Stimulated activated CD8-positive, alpha-beta memory T cell treated with anti-CD3 and anti-CD28 coated beads, Interleukin-15, amount 100 ng/mL, for 1 hour (primary cell): ENCODE measurements at places on chromosomes 16 and 17.

DNA sequence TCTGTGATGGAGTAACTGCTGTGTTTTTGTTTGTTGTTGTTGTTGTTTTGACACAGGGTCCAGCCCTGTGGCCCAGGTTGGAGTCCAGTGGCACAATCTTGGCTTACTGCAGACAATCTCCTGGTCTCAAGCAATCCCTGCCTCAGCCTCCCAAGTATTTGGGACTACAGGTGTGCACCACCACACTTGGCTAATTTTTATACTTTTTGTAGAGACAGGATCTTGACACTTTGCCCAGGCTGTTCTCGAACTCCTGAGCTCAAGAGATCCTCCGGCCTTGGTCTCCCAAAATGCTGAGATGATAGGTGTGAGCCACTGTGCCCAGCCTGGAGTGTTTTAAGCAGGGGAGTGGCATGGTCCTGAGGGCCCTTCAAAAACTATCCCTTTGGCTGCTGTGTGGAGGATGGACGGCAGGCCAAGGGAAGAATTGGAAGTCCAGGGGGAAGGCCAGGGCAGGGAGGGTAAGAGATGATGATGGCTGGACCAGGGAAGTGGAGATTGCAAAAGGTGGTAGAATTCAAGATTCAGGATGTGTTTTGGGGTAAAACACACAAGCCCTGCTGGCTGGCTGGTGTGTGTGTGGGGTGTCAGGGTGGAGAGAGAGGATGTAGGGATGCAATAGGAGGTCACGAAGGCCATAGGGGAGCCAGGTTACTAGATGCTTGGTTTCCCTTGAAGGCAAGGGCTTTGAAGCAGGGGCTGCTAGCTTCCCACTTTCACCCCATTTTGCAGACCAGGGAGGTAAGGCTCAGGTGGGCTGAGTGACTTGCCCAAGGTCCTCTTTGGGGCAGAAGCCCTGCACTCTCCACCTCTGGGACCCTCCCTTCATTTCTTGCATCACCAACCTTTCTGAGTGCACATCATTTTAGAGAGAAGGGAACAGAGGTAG lies 18.8 kb upstream of the PLLP start:
- no peak for DNase-seq

- DNase-seq: no peak
These were observed 13.6 kb upstream of the STH start for GRCh38 chr17:45985447-45985846.

DNA sequence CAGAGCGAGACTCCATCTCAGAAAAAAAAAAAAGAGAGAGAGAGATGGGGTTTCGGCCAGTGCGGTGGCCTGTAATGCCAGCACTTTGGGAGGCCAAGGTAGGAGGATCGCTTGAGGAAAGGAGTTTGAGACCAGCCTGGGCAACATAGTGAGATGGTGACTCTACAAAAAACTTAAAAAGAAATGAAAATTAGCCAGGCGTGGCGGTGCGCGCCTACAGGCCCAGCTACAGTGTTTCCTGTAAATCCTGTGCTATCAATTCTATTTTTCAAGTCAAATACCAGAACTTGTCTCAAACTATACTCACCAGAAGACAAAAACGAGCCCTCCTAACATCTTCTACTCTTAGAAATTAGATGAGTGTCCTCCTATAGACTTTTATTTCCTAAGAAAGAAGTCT lies 19.3 kb downstream of the UBE2O start:
- no peak for DNase-seq

DNA sequence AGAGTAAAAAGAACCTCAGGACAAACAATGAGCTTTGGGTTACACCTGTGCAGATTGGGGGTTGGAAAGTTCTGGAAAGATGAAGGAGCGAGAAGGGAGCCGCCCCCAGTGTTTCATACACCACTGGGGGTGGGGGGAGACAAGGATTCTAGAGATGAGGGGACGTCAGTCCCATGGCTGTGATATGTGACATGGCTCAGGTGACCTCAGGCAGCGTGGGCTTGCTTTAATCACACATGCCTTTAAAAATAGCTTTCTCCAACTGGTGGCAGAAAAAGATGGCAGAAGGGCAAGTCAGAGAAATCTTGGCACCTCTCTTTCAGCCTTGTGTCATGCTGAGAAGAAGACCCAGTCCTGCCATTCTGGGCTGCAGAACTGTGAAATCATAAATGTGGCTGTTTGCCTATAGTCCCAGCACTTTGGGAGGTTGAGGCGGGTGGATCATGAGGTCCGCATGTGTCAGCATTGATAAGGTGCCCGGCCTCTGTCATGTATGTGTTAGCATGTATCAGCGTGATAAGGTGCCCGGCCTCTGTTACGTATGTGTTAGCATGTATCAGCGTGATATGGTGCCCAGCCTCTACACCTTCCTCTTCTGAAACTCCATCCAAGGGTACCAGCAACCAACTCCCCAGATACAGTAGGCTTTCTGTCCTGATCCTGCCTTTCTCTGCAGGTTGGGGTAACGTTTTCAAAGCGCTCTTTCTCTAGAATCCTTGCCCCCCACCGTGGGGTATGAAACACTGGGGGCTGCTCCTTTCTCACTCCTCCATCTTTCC lies 25.0 kb downstream of the WIPI1 start:
- DNase-seq: no peak

DNA sequence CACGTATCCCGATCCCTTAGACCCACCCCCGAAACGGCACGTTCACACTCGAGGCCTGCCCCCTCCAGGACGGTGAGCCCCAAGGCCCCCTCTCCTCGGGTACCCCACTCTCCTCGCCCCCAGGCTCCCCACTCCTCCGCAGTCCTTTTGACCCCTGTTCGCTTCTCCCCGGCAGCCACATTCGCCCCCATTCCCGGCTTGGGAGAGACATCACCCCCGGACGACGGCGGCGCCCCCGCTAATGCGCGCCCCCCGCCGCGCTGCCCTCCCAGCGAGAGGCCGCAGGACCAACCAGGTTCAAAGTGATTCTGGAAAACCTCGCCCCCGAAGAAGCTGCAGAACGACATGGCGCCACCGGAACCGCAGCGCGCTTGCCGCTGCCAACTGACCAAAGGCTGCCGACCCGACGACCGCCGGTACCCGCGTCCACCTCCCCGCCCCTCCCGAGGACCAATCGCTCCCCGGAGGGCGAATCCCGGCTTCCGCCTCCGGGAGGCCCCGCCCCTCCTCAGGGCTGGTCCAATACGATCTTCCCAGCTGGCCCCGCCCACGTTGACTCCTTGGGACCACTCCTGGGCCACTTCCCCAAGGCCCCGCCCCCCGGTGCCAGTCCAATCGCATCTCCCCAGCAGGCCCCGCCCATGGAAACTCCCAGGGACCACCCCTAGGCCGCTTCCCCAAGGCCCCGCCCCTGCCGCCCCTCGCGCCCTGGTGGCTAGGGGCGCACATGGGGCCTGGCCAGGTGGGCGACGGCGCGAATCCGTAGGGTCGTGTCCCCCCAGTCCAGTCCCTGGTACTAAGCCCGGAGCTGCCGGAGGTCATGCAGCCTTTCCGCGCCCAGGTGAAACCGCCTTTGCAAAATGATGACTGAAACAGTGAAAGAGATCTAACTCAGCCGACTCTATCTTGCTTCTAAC lies at the start of gene MSRB1:
Gene MSRB1 (minus strand): TSS at position 390 of the 917 bp plus-strand sequence. CDS start 43 bp downstream, at position 347.
- DNase-seq: peak; percentile 97

GRCh38 chr17:45255358-45255757 lies 6.5 kb downstream of the SPATA32 start:
- no peak for DNase-seq

DNA sequence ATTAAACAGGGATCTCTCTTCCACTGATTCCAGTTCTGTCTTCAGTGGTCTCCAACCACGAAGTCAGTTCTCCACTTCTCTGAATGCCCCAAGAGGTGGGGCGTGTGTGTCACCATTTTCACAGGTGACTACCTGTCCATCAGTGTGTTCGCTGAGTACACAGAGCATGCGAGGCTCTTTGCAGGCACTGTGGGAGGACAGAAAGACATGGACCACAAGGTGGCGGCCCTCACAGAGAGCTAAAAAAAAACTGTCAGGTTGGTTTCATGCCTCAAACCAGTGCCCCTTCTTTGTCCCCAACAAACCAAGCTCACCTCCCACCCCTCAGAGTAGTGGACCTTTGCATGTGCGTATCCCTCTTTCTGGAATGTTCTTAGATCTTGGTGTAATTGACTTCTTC lies 13.8 kb downstream of the EMP2 start:
- DNase-seq: no peak

- DNase-seq: no peak
These were observed 46.3 kb downstream of the DNAH9 start for GRCh38 chr17:11644265-11645212.

GRCh38 chr16:67419931-67420330 lies 3.7 kb upstream of the ZDHHC1 start:
- DNase-seq: no peak

- DNase-seq: no peak
These were observed 4.2 kb upstream of the NUDT16L1 start for GRCh38 chr16:4689091-4689671.

DNA sequence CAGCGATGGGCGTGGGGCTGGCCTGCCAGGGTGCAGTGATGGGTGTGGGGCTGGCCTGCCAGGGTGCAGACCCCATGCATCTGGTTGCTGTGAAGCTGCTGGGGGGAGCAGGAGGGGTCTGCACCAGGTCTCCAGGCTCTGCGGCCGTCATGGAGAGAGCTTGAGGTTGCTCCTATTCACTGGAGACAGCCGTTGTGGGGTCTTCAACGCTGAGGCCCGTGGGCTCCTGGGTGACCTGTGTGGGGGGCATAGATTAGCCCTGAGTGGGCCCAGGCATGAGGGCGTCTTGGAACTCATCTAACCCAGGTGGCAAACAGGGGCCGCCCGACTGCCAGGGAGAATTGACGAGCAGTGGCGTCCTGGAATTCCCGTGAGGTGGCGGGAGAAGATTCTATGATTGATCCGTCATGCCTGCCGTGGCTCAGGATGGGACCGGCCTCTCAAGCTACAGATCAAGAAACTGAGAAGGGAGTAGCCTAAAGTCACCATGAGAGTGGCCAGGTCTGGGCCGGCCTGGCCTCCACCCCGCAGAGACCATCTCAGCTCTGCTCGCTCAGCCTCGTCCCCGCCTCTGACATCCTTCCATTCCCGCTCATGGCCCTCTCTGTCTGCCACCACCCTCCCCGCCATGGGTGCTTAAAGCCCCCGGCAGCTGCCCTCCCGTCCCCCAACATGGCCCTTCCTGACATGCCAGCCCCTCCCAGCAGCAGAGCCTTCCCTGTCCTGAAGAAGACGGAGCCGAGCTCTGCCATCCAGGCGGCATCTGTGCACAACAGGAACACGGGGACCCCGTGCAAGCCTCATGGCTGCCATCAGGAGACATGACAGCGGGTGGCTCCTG lies 50.7 kb upstream of the ACSF3 start:
- no peak for DNase-seq

DNA sequence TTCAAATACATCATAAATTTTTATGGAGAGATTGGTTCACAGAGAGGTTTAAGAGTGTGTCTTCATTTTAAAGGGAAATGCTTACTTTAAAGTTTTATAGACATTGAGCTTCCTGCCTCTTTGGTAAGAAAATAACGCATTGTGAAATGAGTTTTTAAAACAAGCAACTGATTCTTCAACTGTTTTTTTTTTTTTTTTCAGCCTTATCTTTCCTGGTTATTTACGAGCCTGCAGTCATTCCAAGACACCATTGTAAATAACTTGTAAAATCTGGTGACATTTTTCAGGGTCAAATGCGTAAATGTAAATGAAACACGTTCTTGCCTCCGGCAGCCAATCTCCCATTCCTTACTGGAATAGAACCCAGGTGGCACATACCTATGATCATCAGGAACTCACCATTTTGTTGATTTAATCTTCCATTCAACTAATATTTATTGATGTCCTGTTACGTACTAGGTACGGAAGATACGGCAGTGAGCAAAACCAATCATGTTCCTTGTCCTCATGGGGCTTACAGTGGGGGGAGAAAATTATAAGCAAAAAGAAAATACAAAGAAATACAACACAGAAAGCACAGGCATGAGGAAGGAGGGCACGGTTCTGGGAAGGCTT lies 33.2 kb upstream of the CDYL2 start:
- DNase-seq: no peak

DNA sequence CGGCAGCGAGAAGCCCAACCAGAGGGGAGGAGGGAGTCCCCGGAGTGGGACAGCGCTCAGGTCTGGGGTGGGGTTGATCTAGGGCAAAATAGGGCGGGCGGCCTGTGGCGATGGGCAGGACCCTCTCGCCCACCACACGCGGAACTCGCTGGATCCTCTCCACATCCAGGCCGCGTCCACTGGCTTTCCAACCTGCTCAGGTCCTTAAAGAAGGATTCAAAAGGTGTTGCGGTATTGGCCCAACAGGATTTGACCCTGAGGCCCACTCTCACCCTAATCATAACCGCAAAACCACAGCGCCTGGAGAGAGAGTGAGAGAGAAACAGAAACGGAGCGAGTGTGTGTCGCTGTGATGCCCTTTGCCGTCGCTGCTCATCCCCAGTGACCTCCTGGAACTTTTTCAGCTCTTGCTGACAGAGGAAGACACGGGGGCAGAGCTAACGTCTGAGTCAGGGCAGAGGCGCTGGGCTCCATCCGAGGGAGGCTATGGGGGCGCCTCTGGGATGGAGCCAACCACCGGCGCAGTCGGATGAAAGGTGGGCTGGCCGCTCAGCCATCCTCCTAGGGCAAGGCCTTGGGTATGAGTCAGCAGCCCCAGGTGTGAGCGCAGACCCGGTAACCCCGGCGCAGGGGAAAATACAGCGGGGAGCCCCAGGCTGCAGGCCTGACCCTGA lies 16.7 kb upstream of the OR1F1 start:
- no peak for DNase-seq

DNA sequence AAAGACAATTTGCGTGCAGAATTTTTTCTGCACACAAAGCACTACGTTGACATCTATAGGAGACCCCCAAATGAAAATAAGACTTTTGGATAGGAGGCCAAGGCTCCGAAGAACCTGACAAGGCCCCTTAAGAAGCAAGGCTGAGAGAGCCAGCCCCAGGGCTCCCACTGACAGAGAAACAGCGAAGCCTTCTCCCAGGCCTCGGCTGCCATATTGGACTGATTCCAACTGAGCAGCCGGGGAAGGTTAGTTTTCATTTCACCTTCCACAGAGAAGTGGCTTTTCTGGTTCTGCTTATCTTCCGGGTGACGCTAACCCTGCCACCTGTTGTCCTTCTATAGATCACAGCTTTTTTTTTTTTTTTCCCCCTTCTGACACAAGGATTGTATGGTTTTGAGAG lies 356.7 kb downstream of the SOX9 start:
- DNase-seq: no peak

DNA sequence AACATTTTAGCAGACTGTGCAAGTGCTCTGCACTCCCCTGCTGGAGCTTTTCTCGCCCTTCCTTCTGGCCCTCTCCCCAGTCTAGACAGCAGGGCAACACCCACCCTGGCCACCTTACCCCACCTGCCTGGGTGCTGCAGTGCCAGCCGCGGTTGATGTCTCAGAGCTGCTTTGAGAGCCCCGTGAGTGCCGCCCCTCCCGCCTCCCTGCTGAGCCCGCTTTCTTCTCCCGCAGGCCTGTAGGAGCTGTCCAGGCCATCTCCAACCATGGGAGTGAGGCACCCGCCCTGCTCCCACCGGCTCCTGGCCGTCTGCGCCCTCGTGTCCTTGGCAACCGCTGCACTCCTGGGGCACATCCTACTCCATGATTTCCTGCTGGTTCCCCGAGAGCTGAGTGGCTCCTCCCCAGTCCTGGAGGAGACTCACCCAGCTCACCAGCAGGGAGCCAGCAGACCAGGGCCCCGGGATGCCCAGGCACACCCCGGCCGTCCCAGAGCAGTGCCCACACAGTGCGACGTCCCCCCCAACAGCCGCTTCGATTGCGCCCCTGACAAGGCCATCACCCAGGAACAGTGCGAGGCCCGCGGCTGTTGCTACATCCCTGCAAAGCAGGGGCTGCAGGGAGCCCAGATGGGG lies 3.1 kb downstream of the GAA start:
- no peak for DNase-seq
